ENCODE measurements at places on chromosomes 2 and 18. TPM values are rescaled to one million over a fixed set of nuclear protein-coding genes. Genes with fewer than 3 reads are reported as not detected.

Gene NETO1
- not detected for total RNA-seq

Gene GKN1
- total RNA-seq, result not detected

Gene CAPN14
- total RNA-seq, result under 0.01 TPM

Gene ACMSD
- not detected for total RNA-seq

Gene TTC21B
- 24.7 TPM for total RNA-seq

Gene HOXD9
- 1.3 TPM for total RNA-seq

Gene CERKL
- total RNA-seq, result not detected

Gene KIAA2012
- total RNA-seq, result not detected

Gene TPRKB
- 50.3 TPM for total RNA-seq

Gene NYAP2
- not detected for total RNA-seq

Gene TCF23
- total RNA-seq, result not detected

Gene MCEE
- 9.6 TPM for total RNA-seq

Gene HOXD13
- not detected for total RNA-seq

Gene FMNL2
- 15.6 TPM for total RNA-seq

Gene ASB18
- total RNA-seq, result not detected

Gene SLC8A1
- 5.2 TPM for total RNA-seq

Gene THSD7B
- not detected for total RNA-seq

Gene PROKR1
- total RNA-seq, result not detected

Gene HAAO
- not detected for total RNA-seq

Gene CARF
- total RNA-seq, result 4.1 TPM

All from epithelial cell of umbilical artery (primary cell).